Fibroblast of skin of right quadriceps (primary cell): ENCODE measurements at places on chromosomes 5 and 9.
A peak's percentile ranks its signal among the peaks of the same experiment; 100 is the strongest.

GRCh38 chr5:119323601-119324000 lies 32.2 kb upstream of the TNFAIP8 start:
- no peak for DNase-seq

DNA sequence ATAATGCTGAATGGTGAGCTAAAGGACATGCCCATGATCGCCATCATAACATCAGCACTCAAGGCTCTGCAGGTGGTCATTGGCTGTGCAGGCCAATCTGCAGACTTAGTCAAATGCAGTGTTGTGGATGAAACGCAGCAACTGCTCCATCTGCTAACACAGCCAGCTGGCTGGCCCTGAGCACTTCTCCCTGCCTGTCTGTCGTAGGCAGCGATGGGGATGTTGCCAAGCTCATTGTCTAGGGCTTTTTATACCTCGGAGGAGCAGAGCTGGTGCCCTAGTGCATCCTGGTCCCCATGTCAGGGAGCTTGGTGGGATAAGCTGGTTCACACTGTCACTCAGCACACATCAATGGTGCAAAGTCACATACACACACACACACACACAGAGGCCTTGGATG lies 189.4 kb downstream of the TENT4A start:
- no peak for DNase-seq

- DNase-seq: no peak
These were observed 650.8 kb downstream of the IRX1 start for GRCh38 chr5:4246447-4246846.

GRCh38 chr5:141672841-141673813 lies 8.9 kb downstream of the ARAP3 start:
- DNase-seq: no peak

DNA sequence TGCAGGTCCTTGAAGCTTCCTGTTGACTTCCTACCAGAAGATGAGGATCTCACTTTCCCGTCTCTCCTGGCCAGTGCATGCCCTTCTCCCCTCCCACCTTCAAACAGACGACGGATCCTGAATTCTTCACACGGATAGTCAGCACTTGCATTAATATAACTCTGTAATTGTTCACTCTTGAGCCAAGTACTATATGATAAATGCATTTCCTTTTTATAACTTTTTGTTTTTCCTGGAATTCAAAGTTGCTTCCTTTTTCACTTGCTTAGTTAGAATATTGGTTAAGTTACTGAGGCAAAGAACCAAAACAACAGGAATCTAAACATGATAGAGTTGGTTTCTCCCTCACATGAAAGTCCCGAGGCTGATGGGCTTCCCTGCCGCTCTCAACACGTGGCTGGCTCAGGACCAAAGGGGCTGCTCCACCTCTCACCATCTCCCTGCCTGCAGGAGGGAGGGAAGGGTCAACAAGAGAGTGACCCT lies 20.2 kb upstream of the EGFL7 start:
- no peak for DNase-seq

DNA sequence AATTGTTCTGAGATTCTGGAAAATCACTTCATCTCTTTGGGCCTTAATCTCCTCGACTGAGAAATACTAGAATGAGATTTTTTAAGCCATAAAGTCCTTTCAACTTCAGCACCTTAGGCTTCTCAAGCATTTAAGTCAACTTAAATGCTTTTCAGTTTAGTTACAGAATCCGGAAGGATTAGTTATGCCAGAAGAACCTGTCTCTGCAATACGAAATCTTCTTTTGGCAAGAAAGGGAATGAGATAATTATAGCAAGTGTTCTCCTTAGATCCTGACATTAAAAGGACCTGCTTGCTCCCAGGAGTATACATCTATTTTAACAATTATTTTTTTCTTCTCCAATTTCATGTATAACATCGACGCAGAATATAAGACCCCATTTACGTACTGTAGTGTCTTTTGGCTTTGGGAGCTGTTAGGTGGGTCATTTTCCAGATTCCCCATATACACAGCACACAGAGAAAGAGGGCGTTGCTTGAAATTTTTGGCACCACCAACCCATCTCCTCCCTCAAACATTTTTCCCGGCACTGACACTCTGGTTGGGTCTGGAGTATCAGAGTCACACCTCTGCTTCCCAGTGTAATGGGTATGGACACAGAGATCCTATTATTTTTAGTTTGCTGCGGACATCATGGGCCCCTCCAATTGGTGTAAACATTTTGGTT lies 43.6 kb upstream of the CLINT1 start:
- no peak for DNase-seq

DNA sequence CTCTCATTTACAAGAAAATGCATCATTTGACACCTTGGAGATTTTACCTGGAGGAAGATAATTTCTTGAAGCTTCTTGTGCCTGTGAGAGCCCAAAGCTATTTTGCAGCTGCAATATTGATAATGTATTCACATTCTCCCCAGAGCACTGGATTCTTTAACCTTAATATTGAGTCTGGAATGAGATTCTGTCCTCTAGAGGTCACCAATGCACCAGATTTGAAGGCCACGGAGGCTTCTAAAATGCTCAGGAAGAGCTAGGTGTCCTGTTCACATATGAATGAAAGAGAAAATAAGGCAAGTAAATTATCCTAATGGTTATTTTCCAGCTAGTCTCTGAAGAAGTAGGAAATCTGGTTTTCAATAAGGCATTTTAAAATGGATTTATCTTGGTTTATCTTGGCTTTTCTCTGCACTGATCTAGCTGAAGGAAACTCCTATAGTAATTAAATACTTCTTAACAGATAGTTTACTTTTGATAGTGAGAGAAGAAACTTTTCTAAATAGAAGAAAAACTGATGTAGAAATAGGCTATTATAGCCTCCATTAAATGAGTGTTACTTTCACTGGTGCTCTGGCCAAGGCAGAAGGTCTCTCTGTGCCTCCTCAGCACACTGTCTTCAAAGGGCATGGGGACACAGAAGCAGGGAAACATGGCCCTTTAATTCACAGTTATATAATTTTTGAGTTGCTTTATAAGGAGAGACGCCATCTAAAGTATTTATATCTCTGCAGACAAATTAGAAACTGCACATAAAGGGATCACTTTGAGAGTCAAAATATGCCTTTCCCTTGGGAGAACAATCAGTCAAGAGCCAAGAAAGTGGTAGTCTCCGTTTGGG lies 297.0 kb upstream of the ACTBL2 start:
- peak; percentile 79 for DNase-seq

- peak; percentile 15 for DNase-seq
These were observed 45.5 kb downstream of the HTR1A start for GRCh38 chr5:63916786-63917185.

- DNase-seq: no peak
These were observed 10.2 kb downstream of the NFX1 start for GRCh38 chr9:33300546-33300945.

GRCh38 chr9:100352201-100352726 lies 478 bp downstream of the TEX10 start:
- peak; percentile 13 for DNase-seq

DNA sequence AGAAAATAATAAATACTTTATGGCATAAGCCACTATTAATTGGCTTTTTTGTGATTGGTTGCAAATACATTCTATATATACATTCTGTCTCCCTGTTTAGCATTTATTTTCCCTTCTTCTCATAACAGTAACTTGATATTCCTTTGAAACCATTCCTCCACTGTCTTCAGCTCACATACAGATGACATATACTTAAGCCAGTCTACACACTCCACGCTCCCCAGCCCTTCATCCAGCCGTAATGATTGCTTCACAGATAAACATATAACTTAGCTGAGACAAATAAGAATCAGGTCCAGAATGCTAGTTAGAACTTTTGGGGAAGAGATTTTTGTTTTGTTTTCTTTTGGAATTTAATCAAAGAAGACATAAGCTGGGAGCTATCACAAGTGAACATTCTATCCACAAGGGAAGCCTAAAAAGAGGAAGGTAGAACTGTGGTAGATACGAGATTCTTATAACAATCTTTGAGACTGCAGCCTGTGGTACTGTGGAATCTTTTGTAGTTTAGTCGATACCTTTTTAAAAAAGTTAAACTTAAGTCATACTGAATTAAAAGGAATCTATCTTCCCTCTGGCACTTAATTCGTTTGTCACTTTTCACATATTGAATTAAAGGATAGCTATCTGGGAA lies 365.1 kb upstream of the PRR16 start:
- no peak for DNase-seq

DNA sequence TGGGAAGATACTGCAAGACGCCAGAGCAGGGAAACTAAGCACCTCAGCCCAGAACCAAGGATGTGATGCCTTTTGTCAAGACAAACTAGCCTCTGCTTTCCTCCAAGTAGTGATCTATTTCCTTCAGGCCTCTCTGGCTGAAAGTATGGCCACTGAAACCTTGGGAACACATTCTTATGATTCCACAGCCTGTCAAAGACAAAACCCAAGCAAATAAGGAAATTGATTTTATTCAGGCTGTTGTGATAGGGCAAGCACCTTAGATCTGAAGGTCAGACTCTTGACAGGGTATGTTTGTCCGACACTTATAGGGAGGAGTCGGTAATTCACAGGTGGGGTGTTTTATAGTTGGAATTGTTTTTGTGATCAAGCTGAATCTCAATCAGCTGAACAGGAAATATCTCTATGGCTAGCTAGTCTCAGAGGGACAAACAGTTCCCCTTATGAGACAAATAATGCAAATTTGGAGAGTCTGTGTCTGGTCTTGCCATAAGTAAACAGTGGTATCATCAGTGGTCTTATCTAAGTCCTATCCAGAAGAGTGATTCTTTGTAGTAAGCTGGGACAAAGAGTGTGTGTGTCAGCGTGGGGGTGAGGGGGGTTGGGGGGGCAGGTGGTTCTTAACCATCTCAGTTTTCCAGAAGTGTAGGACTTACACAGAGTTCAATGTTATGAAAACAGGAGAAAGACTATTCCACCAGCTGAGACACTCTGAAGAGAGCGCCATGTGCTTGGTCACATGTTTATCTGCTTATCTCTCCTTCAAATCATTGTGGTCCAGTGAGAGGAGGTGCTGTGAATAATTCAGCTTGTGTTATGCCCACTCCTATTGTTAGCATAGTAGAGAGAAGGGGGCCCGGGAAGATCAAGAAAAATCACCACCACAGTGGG lies 6.7 kb upstream of the ZCCHC10 start:
- no peak for DNase-seq

DNA sequence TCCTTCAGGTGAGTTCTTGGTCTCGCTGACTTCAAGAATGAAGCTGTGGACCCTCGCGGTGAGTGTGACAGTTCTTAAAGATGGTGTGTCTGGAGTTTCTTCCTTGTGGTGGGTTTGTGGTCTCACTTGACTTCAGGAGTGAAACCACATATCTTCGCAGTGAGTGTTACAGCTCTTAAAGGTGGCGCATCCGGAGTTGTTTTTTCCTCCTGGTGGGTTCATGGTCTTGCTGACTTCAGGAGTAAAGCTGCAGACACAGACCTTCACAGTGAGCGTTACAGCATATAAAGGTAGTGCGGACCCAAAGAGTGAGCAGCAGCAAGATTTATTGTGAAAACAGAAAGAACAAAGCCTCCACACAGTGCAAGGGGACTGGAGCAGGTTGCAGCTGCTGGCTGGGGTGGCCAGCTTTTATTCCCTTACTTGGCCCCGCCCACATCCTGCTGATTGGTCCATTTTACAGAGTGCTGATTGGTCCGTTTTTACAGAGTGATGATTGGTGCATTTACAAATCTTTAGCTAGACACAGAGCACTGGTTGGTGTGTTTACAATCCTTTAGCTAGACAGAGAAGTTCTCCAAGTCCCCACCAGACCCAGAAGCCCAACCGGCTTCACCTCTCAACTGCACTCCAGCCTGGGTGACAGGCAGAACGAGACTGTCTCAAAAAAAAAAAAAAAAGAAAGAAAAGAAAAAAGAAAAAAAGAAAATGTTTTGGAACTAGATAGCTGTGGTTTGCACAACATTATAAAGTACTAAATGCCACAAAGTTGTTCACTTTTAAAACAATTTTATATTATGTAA lies 9.1 kb upstream of the ERMP1 start:
- DNase-seq: no peak

GRCh38 chr5:51664491-51665250 lies 281.4 kb downstream of the ISL1 start:
- DNase-seq: no peak

- no peak for DNase-seq
These were observed 22.7 kb downstream of the CAMK2A start for GRCh38 chr5:150266871-150267291.

DNA sequence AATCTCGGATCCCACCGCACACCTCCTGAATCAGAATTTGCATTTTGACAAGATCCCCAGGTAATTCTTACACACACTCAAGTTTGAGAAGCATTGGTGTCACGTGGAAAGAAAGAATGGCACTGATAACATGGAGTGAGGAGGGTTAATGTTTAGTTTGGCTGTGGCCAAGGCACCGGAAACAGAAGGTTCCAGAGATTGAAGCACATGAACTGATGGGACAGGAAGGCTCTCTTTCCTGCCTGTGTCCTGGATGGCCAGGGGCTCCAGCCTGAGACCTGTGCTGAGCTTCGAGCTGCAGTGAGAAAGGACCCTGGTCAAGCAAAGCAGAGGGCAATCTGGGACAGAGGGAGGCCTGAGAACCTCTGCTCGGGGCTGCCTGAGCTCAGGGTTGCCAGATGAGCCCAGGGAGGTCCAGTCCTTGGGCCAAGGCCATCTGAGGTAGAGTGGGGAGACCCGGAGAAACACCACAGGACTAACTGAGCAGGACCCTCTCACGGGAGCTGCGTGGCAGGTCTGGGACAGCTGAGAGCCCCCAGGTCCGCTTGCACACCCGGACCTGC lies 27.3 kb downstream of the AFAP1L1 start:
- DNase-seq: no peak

DNA sequence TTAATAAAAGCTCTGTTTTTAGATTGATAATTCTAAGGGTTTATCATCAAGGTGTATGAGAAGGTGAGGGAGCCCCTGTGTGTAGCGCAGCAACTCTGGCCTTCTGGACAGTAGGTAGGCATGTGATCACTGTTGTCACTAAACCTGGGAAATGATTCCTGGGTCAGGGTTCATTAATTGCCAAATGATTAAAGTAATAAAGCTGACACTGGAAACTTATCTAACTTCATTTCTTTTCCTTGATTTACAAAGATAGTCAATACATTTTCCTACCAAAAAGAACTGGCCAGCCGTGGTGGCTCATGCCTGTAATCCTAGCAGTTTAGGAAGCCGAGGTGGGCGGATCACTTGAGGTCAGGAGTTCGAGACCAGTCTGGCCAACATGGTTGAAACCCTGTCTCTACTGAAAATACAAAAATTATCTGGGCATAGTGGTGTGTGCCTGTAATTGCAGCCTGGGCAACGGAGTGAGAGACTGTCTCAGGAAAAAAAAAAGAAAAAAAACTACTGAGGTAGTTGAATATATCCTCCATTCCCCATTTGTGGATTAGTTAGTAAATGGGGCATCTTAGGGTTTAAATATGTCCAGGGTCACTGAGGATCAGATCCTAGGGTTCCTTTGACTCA lies 2.4 kb downstream of the EHMT1 start:
- DNase-seq: no peak

GRCh38 chr5:36573438-36573837 lies 33.0 kb upstream of the SLC1A3 start:
- DNase-seq: peak; percentile 90

GRCh38 chr9:79300068-79300467 lies 271.7 kb upstream of the TLE4 start:
- no peak for DNase-seq

DNA sequence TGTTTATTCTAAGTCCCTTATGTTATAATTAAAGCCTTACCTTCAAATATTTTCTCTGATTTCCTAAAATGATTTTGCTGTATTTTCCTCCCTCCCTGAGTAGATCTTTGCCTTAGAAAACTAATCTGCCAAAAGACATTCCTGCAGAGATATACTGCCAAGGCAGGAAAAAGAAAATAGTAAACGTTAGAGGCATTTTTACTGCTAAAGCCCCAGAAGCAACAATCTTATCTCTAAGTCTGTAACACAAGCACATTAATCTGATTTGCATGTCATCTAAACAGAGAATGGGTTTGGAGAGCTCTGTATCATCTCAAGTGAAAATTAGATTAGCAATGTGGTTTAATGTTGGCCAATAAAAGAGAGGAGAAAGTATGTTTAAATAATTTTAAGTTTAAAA lies 847.7 kb downstream of the MAT2B start:
- DNase-seq: peak; percentile 14
